ENCODE measurements at places on chromosomes 2 and 18.

- DNase-seq, result no peak
These were observed 47.6 kb downstream of the COBLL1 start for GRCh38 chr2:164794016-164794415.

DNA sequence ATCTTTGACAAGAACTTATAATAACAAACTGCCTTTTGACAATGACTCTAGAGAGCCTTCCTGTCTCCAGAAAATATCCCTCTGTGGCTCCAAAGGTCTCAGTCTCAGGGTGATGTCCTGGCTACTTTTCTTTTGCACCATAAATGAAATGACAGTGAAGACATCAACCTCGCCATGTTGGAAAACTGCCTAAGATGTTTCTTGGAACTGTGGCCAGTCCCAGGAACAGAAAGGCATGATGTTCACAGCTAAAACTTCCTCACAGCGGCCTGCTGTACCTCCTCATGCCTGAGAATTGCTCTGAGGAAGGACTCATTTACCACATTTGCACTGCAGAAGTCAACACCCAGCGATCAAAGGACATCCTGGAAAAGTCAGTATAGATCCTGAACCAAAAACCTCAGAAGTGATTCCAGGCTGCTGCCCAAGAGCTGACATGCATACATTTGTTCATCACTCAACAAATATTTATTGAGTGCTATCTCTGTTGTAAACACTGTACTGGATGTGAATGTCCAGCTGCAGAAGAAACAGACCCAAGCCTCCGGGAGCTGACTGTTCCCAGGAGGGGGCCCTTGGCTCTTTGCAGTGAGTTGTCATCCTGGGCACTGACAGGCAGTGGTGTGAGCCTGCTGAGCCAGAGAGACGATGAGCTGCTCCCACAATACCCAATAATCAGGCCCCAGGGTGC lies 64.3 kb upstream of the ACSL3 start:
- DNase-seq, result no peak

DNA sequence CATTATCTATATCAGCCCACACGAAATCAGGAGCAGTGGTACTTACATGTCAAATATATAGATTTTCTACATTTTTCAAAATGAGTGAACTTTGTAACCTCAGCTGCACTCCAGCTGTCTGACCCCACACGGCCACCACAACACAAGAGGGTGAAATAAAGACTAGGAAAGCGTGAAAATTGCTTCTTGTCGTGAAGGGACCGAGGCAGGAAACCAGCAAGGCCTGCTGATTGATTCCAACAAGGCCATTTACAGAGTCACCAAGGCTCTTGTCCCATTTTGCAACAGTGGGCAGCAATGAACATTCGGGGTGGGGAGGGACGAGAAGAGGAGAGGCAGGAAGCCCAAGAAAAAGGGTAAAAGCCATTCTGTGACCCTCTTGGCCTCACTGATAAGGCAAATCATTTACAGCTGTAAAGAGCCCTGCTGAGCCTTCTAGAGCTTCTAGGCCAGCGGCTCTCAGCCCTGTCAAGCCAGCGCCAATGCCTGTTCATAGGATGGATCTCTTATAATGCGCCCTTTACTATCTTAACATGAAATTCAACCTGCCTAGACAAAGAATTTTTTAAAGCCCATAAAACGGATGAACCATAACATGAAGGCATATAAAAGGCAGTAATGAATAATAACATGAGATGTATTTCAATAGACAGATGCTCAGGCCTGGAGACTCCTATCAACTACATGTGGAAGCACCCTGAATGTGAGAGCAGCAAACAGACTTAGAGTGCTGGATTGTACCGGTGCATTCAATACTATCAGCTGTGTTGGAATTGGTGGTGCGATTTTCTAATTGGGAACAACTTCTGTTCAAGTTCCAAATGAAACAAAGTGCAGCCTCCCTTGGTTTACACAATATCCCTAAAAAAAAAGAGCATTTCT lies 269.0 kb downstream of the CDCA7 start:
- no peak for DNase-seq

GRCh38 chr2:34838408-34838807 lies 1239.3 kb upstream of the FAM98A start:
- DNase-seq, result no peak

DNA sequence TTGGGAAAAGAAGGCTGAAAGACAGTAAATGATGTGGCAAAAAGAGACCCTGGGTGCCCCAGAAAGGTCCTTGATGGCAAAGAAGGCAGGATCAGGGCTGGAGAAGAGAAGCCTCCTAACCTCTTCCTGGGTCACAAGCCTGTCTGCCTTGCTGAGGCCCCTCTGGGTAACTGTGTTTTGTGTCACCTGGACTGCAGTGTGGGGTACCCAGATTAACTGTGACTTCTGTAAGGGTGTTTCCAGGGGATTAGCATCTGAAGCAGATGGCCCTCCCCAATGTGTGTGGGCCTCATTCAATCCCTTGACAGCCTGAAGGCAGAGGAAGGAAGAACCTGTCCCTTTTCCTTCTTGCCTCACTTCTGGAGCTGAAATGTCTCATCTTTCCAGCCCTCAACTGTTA lies 35.6 kb upstream of the APCDD1 start:
- DNase-seq, result no peak

DNA sequence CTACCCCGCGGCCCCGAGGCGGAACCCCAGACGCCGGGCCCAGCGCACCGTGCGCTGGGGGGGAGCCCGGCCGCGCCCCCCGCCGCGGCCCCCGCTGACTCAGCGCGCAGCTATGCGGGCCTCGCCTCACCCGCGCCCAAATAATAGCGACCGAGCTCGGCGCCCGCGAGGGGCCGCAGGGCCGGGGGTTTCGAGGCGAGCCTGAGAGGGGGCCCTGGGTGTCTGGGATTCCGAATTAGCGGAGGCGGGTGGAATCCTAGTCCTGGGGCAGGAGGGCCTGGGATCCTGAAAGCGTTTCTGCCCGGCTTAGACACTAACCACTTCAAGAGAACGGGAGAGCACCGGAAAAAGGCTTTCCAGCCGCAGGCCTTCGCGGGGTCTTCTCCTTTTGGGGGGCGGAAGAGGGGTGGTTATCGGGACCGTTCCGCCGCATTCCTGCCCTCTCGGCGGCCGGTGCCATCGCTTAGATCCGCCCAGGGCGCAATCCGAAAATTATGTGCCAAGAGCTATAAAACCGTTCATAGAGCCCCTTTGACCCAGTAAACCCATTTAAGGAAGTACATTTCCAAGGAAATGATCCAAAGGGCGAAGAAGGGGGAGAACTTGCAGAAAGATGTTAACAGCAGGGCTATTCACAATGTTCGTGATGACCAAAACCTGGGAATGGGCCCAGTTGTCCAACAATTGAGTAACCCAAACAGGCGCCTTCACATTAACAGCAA lies 681 bp upstream of the ROCK2 start:
- peak; percentile 89 for DNase-seq

DNA sequence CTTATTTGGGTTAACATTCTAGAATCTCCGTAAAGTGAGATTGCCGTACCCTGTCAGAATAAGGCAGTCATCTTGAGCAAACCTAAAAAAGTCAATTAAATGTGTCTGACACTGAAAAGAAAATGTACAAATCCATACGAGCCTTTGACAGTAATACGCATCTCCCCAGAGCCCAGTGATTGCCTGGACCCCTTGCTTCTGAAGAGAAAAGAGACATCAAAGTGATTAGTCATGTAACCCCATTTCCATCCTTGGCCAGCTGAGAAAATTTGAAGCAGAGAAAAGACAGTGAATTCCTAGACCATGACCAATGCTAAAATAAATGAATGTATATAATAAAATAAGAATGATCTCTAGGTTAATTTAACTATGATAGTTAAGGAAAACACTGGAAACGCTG lies 1499.4 kb downstream of the SUCLG1 start:
- no peak for DNase-seq

GRCh38 chr2:176729706-176730569 lies 460.7 kb downstream of the MTX2 start:
- peak; percentile 84 for DNase-seq

DNA sequence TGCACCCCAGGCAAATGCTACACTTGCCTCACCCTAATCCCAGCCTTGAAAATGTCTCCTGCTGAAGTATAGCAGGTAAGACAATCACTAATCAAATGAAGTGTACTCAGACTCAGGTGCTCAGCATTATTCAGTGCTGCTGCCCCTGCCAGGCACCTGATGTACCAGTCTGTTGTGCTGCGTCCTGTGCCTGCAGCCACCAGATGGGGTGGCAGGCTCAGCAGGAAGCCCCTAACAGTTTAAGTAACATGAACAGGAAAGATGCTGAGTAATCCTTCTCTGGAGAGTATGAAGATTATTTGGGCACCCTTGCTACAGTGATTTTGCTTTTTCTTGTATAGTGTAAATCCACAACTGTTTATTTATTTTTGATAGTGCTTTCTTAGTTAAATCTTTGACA lies 69.1 kb downstream of the TACR1 start:
- no peak for DNase-seq

DNA sequence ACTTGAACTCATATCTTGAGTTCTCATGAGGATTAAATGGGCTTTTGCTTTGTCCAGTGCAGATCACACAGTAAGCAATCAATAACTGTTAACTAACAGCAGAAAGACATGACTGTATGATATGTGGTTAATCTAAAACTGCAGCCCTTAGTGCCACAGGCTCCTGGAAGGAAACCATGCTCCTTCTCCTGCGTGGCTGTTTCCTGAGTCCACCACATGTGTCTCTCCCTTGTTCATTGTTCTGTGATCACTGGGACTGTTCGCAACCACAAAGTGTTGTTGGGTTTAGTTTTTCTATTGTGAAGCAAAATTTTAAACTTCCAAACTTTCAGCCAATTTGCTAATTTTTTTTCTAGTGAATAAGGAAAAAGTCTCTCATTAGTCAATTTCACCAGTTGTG lies 130.9 kb upstream of the PTPRM start:
- DNase-seq, result no peak
